Myocyte (in vitro differentiated cells): ENCODE measurements at places on chromosomes 2 and 18. TPM values are rescaled to one million over a fixed set of nuclear protein-coding genes. Genes with fewer than 3 reads are reported as not detected.

The SCG2 gene
- 81.7 and 112 TPM in 2 replicates for total RNA-seq

The FZD7 gene
- total RNA-seq = 9.8 and 22.7 TPM in 2 replicates

The UGT1A10 gene
- total RNA-seq = not detected in 2 replicates

The LAMA1 gene
- 0.56 and 0.62 TPM in 2 replicates for total RNA-seq

The POMC gene
- not detected in 2 replicates for total RNA-seq

The NYAP2 gene
- total RNA-seq = 0.05 TPM in 1 of 2 replicates, not detected in the other

The XPO1 gene
- 137 and 161 TPM in 2 replicates for total RNA-seq

The TMEM247 gene
- total RNA-seq = not detected in 2 replicates

The DCAF17 gene
- 18.9 and 24.1 TPM in 2 replicates for total RNA-seq

The HJURP gene
- total RNA-seq = 0.62 and 1.4 TPM in 2 replicates

The IMMT gene
- 71.4 and 93.0 TPM in 2 replicates for total RNA-seq

The TMEM182 gene
- total RNA-seq = 25.5 and 29.7 TPM in 2 replicates

The DLGAP1 gene
- 0.75 and 1.4 TPM in 2 replicates for total RNA-seq

The RAPH1 gene
- total RNA-seq = 31.3 and 41.3 TPM in 2 replicates

The SP3 gene
- total RNA-seq = 53.2 and 73.6 TPM in 2 replicates
